SK-N-DZ (cell line): ENCODE measurements at places on chromosomes 5 and 9.

GRCh38 chr9:120361551-120361950 is 218.4 kb downstream of the CDK5RAP2 start:
- DNase-seq, result no peak

DNA sequence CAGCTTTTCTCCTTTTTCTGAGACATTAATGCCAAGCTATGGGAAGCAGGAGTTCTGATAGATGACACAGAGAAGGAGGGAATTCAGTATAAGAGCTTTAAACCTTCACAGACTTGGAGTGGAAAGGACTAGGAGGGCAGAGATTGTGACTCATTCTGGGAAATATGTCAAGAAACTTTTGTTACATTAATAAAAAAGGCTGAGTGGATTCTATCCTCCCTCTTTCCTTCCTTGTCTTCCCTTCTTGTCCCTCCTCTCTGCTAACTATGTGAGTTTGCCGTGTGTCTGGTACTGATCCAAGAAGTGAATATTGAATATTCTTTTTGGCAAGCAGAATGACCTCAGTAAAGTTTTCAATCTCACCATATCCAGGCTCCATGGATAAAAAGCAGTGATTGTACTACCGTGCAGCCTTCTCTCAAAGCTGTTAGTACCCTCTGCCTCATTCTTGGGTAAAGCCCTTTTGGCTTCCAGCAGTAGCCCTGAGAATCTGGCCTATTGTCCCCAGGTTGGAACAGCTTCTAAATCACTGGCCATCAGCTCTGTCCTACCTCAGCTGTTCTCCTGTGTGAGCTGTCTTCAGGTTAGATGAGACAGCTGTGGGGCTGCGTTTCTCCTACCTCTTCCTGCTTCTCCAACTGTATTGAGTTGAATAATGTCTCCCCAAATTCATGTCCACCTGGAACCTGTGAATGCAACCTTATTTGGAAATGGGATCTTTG is 73.9 kb downstream of the ATG10 start:
- no peak for DNase-seq

- DNase-seq, result no peak
Observed at GRCh38 chr9:128626181-128626580, 30.5 kb downstream of the DYNC2I2 start.

DNA sequence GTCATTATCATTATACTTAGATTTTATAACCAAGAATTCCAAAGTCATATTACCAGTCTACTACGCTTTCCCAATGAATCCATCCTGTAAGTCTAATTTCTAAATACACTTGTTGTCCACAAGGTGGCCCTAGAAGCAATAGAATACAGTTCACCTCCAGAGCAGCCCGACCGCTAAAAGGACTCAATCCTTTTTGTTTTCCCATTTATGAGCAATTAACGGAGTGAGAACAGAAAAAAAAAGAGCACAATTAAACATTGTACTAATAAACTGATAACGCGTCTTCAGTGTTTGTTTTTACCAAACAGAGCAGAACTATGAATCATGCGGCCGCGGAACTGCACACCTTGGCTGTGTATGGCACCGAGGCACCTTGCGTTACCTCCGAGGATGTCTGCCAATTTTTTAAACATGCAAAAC is 160.7 kb upstream of the DAPK1 start:
- peak; percentile 67 for DNase-seq

GRCh38 chr5:129244478-129244877 is 149.9 kb downstream of the ISOC1 start:
- no peak for DNase-seq

GRCh38 chr9:16715404-16715803 is 155.1 kb downstream of the BNC2 start:
- DNase-seq, result no peak

DNA sequence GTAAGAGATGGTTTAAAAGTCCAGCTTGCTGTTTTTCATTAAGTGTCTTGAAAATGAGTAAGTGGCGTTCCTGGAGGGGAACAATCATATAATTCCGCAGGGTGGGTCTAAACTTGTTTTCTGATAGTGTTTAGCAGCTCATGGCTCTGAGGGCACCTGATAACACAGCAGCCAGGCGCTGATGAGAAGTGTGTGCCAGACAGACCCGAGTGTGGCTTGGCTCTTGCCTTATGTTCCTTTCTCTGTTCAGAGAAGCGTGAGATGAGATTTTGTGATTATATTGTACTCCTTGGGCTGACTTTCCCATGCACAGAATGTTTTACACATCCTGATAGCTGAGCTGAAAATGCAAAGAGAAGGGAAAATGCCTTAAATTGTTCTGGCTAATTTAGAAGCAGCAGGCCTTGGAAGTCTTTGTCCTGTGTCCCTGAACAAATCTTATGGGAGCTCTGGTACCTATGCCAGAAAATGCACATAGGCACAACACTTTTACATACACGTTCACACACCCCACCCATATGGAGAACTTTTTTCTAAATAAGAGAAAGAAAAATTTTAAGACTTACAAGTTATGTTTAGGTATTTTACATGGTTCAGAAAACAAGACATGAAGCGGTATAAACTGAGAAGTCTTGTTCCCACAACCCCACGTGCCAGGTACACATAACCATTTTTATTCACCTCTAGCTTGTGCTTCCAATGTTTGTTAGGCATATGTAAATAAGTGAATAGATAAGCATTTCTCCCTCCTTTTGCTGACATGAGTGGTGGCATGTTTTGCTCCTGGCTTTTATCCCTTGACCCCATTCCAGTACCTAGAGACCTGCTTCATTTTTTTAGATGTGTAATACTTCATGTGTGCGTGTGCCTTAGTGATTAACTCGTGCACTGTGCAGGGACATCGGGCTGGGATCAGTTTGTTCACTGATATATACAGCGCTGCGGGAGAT is 152.2 kb upstream of the OTULINL start:
- no peak for DNase-seq

DNA sequence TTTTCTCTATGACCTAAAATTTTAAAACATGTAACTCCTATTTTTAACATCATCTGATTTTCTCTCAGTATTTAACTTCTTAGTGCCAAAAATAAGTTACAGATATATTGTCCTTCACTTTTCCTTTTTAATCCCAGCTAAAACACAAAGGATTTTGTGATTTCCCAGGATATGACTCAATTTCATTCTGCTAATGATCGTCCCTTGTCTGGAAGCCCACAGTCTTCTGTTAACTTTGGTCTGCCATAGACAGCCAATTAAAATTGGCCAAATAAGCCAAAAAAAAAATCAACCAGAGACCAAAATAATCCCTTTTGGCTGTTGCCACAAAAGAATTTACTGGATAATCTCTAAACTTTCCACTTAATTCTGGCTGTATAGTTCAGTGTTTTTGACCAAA is 124.5 kb upstream of the FST start:
- no peak for DNase-seq

DNA sequence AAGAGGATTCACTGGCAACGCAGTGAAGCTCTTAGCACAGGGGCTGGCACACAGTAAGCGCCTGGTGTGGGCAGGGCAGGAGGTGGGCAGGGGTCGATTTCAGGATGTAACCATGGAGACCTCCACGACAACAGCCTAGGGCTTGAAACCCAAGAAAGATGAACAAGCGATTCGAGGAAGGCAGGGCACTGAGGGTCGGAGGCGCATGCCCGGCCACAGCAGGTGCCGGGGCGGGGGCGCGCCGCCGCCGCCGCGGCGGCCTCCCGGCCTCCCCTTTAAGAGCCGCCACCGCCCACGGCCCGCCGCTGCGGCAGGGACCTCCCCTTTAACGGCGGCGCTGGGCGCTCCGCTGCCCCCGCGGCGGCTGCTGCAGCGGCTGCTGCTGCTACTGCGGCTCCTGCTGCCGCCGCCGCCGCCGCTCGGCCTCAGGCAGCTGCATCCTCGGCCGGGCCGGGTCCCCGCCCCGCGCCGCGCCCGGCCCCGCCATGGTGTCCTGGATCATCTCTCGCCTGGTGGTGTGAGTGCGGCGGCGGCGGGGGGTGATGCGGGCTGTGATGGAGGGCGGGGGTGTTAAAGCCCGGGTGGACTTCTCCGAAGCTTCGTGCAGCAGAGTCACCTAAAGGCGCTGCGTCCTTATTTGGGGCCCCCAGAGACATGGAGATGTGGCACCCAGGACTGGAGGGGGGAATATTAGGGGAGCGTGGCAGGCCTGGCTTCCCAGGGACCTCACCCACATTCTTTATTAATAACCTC is at the start of gene REEP2:
TSS of gene REEP2 (plus strand) at position 334 of the 753 bp plus-strand sequence. CDS start at position 486, 152 bp downstream.
- peak; percentile 70 for DNase-seq

GRCh38 chr5:176633598-176633997 is 3.1 kb downstream of the EIF4E1B start:
- no peak for DNase-seq

DNA sequence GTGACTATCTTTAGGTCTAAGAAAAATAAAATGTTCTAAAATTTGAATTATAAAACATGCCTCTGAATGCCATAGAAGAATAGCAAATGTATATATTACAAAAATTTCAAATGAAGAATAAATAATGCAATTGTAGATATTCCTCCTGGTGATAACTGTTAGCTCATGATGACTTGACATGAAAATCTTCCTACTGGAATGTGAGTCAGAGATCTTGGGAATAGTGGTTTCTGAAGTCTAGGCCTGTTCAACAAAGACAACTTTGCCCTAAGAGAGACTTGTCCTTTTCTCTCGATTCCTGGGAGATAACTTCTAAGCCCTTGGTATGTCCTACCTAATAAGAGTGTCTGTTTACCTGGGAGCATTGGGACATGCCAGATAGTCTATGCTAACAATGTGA is 746.3 kb upstream of the RIOK2 start:
- DNase-seq, result no peak

DNA sequence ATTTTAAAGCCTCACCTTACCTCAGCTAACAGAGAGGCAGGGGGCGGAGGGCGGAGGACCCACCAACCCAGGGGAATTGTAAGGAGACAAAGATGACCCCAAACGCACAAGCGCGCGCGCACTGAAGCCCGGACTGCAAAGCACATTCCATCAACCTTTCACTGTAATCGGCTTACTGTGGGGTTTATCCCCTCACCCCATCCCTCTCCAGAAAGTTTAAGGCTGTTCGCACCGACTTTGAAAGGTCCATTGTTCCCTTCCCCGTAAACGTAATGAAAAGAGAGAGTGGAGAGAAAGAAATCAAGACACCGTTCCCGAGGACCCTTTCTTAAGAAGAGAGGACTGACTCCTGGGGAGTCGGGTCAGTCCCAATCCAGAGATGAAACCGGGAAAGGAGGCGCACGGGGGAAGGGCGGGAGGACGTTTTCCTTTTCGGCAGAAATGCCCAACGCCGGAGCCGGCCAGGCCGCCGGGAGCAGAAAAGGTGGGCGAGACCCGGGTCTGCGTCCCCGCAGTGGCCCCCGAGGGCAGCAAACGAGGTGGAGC is 464 bp downstream of the CEMIP2 start:
- peak; percentile 26 for DNase-seq

- DNase-seq, result no peak
Observed at GRCh38 chr9:89376741-89377351, 58.5 kb downstream of the SECISBP2 start.

DNA sequence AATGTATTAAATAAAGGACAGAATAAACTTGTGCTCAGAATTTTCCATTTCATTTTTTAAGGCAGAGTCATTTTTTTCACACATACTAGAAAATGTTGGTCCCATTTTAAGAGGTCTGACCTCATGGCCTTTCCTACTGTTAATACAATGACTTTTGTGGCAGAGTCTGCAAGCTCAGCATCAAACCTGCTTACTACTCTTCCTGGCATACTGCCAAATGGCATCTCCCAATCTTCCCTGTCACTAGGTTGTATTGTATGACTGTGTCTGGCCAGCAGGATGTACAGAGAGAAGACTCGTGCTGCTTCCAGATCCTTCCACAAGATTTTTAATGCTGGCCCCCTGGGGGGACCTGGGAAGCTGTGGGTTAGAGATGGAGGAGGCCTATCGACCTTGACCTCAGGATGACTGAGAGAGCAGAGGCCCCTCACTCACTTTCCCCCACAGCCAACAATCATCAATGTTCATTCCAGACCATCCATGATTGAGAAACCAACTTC is 64.7 kb downstream of the BARX1 start:
- DNase-seq, result no peak

- no peak for DNase-seq
Observed at GRCh38 chr9:76431601-76432000, 27.4 kb upstream of the GCNT1 start.

GRCh38 chr9:113570749-113571711 is 107.5 kb downstream of the RGS3 start:
- no peak for DNase-seq

DNA sequence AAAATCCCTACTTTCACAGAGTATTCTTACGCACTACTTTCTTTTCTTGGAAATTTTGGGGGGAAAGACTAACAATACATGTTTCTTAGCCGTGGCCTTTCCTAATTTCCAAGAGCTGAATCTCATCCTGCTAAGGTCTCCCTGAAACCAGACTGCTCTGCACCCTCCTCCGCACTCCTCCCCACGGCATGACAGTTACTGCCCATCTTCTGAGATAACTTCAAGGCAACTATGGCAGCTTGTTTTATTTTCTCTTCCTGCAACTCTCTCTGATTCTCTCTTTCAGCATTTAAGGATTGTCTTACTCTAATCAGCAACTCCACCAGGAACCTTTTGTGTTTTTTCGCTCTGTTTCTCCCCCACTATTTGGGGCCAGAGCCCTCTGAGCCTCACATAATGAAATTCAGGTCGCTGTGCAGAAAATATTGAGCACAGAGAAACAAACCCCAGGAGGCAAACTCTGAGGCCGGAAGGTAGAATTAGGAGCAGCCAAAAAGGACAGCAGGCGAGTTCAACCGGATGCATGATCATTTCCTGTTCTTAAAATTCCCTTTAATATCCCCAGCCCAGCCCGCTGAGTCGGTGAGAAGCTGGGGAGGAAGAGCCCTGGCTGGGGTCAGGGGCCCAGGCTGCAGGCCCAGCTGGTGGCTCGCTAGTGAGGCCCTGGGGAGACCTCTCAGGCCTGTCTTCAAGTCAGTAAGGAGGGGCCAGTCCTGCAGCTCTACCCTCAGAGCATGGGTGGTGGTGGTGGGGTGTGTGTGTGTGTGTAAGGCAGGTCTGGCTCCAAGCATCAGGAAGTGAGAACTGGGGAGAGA is 213.6 kb upstream of the S1PR3 start:
- no peak for DNase-seq

DNA sequence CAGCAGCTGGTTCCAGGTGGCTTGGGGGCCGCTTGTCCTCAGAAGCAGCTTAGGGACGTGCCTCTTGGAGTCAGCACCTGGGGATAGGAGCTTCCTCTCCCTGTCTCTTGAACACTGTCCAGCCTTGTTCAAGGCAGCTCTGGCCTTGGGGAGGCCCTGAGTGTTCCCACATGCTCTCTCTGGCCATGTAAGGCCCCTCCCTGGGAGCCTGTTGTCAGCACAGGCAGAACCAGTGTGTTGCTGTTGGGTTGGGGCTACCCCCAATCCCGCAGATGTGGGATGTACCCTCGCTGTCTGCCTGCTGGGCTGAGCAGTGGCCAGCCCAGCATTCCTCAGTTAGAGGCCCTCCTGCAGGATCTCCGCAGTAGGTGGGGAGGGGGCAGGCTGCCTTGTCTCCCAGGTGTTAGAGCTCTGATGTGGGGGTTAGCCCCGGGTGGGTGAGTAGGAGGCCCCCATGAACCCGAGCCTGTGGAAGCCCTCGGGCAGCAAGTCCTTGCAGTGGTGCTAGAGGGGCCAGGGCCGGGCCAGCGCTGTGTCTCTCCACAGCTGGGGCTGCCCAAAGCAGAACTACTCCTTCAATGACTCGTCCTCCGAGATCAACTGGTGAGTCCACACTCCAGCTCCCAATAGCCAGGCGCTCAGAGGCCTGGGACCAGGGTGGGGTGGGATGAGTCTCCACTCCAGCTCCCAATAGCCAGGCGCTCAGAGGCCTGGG is 51.6 kb downstream of the KCNT1 start:
- DNase-seq, result no peak

GRCh38 chr5:122500245-122501088 is 188.4 kb downstream of the SNCAIP start:
- peak; percentile 68 for DNase-seq

GRCh38 chr5:118397236-118397635 is 591.1 kb downstream of the DTWD2 start:
- no peak for DNase-seq

- no peak for DNase-seq
Observed at GRCh38 chr5:137738947-137739346, 3.1 kb upstream of the KLHL3 start.
